Left renal cortex interstitium (tissue), 4 donors: ENCODE measurements at places on chromosomes 4 and X.

DNA sequence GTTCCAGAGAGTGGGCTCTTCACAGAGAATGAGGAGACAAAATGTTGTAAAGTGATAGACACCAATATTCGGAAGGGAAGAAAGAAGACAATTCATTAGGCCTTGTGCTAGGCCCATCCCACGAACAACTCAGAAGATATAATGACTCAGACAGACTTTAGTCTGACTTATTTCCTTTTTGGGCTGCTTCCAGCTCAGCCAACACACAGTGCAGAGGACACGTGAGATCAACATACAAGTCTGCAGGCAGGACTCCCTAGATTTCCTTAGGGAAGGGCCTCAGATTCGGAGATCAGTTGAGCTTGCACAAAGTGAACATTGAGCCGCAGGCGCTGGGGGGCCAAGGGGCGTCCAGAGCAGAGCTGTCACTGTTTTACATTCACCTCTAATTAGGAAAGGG, 290.7 kb upstream of the TENM3 start:
- DNase-seq = no peak

DNA sequence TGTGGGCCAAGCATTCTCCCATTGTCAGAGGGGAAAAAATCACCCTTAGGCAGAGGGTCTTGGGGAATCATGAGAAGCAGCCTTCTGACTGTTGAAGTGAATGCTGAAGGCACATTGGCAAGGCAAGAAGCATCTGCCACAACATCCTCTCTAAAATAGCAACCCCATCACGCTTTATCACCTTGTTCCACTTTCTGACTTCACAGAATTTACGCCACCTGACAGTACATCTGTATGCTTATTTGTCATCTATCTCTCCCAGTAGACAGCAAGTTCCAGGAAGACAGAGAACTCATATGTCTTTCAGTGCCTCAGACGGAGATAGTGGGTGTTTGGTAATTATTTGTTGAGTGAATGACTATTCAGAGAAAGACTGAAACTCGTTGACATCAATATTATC, 68.4 kb upstream of the SCML1 start:
- DNase-seq = no peak

DNA sequence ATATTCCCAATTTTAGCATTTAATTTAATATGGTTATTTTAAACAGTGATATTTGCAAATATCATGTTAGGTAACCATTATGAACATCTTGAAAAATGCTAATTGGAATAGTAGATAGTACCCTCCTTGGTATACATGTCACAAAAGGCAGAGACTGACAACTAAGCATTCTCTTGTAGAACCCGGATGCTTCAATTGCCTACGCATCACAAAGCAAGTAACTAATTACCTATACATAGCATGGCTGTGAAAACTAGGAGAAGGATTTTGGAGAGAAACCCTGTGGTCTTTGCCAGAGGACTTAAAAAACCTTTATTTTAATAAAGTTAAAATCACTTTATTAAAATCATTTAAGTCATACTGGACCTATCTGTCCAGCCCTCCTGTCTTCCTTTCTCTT, 764.1 kb upstream of the TENM3 start:
- no peak for DNase-seq

DNA sequence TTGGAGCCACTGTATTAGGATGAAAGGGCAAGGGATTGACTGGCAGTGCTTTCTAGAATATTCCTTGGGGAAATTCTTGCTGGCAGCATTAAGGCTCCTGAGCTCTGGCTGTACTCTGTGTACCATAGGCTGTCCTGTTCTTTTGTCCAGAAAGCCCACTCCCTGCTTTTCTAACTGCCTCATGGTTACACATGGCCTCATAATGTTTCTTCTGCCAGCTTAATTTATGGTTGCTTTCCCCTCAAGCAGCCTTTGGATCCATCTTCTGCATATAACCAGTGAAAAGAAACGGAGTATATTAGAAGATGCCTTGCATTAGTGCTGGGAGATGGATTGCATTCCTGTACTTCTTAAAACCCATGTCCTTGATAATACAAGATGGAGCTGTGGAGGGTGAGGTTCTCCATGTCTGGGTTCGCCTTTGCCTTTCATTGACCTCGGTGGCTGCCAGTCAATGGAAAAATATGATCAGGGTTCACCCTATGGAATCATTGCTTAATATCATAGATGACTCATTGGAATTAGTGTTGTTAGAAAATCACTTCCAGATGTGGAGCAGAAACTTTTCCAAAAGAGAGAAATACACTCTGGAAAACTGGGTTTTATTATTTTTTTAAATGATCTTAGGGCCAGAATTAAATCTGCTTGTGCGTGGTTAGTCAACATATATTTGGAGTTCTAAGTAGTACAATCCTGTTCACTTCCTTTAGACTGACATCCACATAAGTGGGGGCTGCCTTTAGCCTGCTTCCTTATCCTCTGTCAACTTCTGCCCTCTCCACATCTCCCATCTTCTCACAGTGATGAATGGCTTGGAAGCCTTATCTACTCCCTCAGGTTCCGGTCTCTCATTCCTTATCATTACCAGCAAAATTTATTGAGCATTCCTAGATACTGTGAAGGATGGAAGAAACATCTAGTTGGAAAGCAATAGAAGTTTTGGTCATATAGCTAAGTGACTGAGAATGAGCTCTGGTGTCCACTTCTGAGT, 24.9 kb downstream of the DOCK11 start:
- no peak for DNase-seq

GRCh38 chrX:5080791-5081190, 1147.9 kb downstream of the NLGN4X start:
- DNase-seq = no peak

DNA sequence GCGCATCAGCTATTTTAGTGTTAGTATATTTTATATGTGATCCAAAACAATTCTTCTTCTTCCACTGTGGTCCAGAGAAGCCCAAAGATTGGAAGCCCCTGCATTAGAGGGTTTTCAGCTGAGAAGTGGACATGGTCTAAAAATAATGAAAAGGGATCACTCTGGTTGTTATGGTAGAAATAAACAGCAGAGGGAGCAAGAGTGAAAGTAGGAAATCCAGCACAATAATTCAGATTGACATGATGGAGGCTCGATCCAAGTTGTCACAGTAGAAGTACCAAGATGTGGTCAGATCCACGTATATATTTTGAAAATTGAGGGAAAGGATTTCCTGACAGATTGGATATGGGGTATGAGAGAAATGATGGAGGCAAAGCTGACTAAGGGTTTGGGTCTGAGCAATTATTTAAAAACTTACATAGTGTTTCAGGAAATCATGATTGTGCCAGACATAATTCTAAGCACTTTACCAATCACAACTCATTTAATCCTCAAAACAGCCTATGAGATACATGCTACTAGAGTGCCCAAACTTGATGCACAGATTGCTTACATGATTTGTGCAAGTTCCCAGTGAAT, 17.0 kb upstream of the TMEM144 start:
- DNase-seq = no peak
